Activated T-helper 1 cell treated with anti-CD3 and anti-CD28 coated beads, Interleukin-12 subunit alpha, Interleukin-12 subunit beta, Interleukin-2, Interleukin-4 antibody, amounts not matched to agents 30 ng/mL and 10 ng/mL and 1 ng/mL, durations not matched to agents 14 hours and 24 hours and 36 hours (primary cell): ENCODE measurements at places on chromosomes 6 and 20. TPM values are rescaled to one million over a fixed set of nuclear protein-coding genes. Genes with fewer than 3 reads are reported as not detected.

PTK7 gene
- 3.3 and 3.7 TPM in 2 replicates for total RNA-seq

OR2H1 gene
- not detected in 2 replicates for total RNA-seq

DNA sequence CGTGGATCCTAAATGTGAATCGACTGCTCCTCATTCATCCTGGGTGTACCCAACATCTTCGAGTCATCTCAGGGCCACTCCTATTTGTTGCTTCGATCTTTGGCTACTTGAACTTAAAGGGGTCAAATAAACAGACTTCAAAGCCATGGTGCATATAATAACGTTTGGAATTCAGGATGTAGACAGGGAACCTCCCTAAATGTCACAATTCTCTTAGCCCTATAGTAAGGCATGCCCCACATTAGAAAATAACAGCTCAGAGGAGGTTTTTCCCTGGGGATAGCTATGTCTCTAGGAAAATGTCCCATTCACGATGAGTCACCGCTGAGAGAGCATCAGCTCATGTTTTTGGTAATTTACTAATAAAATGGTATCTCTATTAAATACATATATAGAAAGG, 54.8 kb upstream of the BMP6 start:
- H3K27me3 ChIP-seq: peaks cover 2% of the 10 kb centered on the region
- H3K36me3 ChIP-seq: no peaks in the 10 kb centered on the region
- no peak for DNase-seq
- no peaks in the 10 kb centered on the region for H3K4me1 ChIP-seq

GRCh38 chr20:51650685-51651134, 108.2 kb upstream of the NFATC2 start:
- H3K27ac ChIP-seq: no peak overlapping the region
- no peak for DNase-seq
- H3K4me3 ChIP-seq: no peak overlapping the region
- no peaks in the 10 kb centered on the region for H3K4me1 ChIP-seq
- peaks cover 11% of the 10 kb centered on the region for H3K27me3 ChIP-seq
- no peaks in the 10 kb centered on the region for H3K36me3 ChIP-seq

DNA sequence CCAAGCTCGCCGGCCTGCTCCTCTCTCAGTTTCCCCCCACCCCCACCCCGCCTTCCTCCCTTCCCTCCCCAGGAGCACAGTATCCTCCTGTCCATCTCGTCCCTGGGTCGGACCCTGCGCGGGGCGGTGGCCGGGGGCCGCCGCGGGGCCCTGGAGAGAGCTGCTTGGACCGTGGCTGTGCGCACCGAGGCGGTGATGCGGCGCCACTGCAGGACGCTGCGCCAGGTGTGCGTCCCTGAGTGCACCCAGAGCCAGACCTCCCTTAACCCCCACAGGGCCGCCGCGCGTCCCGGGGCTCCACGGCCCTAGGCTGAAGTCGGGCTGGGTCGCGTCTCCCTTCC, 2.2 kb downstream of the C20orf204 start:
- H3K4me3 ChIP-seq: peak overlapping the region; percentile 81
- DNase-seq: no peak
- H3K27me3 ChIP-seq: peaks cover 3% of the 10 kb centered on the region
- H3K27ac ChIP-seq: no peak overlapping the region
- H3K4me1 ChIP-seq: peaks cover 52% of the 10 kb centered on the region

- H3K27me3 ChIP-seq: peaks cover 18% of the 10 kb centered on the region
- H3K36me3 ChIP-seq: no peaks in the 10 kb centered on the region
These were observed 13.3 kb upstream of the IL20RA start for GRCh38 chr6:137058037-137058436.

- no peaks in the 10 kb centered on the region for H3K27me3 ChIP-seq
- no peaks in the 10 kb centered on the region for H3K36me3 ChIP-seq
- no peaks in the 10 kb centered on the region for H3K4me1 ChIP-seq
- no peak for DNase-seq
- no peak overlapping the region for H3K4me3 ChIP-seq
These were observed 23.0 kb upstream of the ECHDC1 start for GRCh38 chr6:127366282-127367022.

KCNK5 gene
- total RNA-seq: 36.7 and 38.7 TPM in 2 replicates

- H3K27ac ChIP-seq: peak overlapping the region; percentile 74
- H3K4me3 ChIP-seq: peak overlapping the region; percentile 85
- DNase-seq: no peak
- peaks cover 19% of the 10 kb centered on the region for H3K36me3 ChIP-seq
- no peaks in the 10 kb centered on the region for H3K27me3 ChIP-seq
These were observed 739 bp downstream of the CTSZ start for GRCh38 chr20:59006167-59006863.

MED23 gene
- total RNA-seq: 34.0 and 36.3 TPM in 2 replicates

DNA sequence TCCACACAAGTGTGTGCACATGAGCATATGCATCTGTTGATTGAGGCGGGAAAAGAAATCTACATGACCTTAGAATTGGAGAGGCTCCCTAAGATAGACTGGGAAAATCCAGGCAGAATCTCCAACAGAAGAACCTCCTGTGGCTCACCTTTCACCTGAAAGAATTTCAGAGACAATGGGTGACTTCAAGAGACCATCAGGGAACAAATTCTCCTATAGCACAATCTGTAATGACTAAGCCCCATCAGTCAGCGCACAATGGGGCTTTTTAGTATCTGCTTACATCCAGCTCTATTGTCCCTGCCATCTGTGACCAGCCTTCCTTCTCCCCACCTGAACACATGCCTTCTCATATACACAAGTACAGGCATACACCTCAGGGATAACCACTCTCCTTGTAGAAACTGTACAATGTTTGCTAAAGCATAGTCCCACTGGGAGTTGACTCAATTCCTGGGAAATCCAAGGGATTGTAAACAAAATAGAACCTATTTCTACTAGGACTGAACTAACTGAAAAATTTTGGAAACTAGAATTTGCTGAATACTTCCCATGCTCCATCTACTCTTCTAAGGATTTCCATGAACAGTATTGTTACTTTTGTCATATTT, 150.8 kb upstream of the STXBP5 start:
- no peak overlapping the region for H3K27ac ChIP-seq
- no peak for DNase-seq
- no peaks in the 10 kb centered on the region for H3K36me3 ChIP-seq
- H3K4me3 ChIP-seq: no peak overlapping the region
- peaks cover 12% of the 10 kb centered on the region for H3K4me1 ChIP-seq
- H3K27me3 ChIP-seq: peaks cover 4% of the 10 kb centered on the region

- H3K4me1 ChIP-seq: peaks cover 11% of the 10 kb centered on the region
- H3K4me3 ChIP-seq: no peak overlapping the region
- H3K27me3 ChIP-seq: peaks cover 3% of the 10 kb centered on the region
- H3K36me3 ChIP-seq: no peaks in the 10 kb centered on the region
These were observed 447.8 kb upstream of the JARID2 start for GRCh38 chr6:14797875-14798593.

DNA sequence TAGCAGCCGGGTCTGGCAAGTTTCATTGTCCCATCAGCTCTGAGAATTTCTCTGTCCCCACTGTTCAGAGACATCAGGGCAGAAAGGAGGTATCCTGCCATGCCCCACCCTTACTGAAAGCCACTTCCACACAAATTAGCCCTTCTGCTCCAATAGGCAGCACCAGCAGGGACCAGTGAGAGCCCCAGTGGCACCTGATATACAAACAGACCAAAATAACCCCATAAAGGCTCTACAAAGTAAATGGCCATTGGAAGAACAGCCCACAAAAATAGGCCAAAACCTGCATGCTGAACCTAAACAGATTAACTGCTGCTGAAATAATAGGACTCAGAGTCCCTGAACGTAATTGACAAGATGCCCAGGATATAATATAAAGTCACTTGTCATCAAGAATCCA, 199.9 kb downstream of the TMEM200A start:
- no peak overlapping the region for H3K4me3 ChIP-seq
- H3K36me3 ChIP-seq: peaks cover 16% of the 10 kb centered on the region
- H3K27ac ChIP-seq: no peak overlapping the region
- H3K27me3 ChIP-seq: no peaks in the 10 kb centered on the region
- peaks cover 17% of the 10 kb centered on the region for H3K4me1 ChIP-seq
- no peak for DNase-seq

MOG gene
- total RNA-seq: not detected in 2 replicates

CFAP206 gene
- 0.20 TPM in 1 of 2 replicates, not detected in the other for total RNA-seq

MRPL2 gene
- total RNA-seq: 89.6 and 97.4 TPM in 2 replicates

POPDC3 gene
- total RNA-seq: not detected in 2 replicates

DDX39B gene
- total RNA-seq: 628 and 637 TPM in 2 replicates

ADGRG6 gene
- not detected in 2 replicates for total RNA-seq

DNA sequence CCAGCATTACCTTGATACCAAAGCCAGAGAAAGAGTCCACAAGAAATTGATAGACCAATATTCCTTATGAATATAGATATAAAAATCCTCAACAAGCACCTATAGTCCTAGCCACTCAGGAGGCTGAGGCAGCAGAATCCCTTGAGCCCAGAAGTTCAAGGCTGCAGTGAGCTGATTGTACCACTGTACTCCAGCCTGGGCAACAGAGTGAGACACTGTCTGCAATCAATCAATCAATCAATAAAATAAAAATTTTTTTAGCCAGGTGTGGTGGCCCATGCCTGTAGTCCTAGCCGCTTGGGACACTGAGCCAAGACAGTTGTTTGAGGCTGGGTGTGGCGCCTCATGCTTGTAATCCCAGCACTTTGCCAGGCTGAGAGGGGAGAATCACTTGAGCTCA, 18.9 kb upstream of the SMIM29 start:
- no peaks in the 10 kb centered on the region for H3K4me1 ChIP-seq
- H3K36me3 ChIP-seq: no peaks in the 10 kb centered on the region
- no peak overlapping the region for H3K4me3 ChIP-seq
- no peak overlapping the region for H3K27ac ChIP-seq

DNA sequence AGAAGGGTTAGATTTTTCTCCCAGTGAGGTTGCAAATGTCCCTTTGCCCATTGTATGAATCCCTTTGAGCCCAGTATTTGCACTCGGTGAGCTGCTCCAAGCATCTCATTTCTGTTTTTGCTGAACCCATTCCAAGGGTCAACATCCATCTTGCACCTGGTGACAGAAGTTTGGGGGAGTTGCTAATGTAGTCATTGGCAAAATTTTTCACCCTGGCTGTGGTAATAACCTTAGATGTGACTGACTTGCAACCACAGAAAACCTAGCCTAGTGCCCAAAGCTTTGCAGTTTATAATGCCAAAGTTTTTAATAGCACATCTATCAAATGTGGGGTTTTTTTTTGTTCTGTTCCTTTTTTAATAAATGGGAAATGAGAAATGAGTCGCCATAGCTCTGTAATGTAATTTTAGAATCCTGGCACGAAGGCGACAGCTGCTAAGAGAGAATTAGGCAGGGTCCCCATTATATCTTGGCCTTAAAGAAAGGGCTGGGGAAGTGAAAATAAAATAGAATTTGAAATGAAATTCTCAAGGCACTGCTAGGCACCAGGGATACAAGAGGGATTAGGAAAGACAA, 682.8 kb downstream of the KIF16B start:
- H3K27me3 ChIP-seq: no peaks in the 10 kb centered on the region
- H3K4me1 ChIP-seq: no peaks in the 10 kb centered on the region
- H3K36me3 ChIP-seq: no peaks in the 10 kb centered on the region

SIRPD gene
- not detected in 2 replicates for total RNA-seq

FAM162B gene
- total RNA-seq: not detected in 2 replicates

TCP11 gene
- not detected in 2 replicates for total RNA-seq

GRCh38 chr6:46014511-46015118, 1.0 kb downstream of the CLIC5 start:
- no peak for DNase-seq
- H3K36me3 ChIP-seq: peaks cover 7% of the 10 kb centered on the region
- H3K4me1 ChIP-seq: peaks cover 60% of the 10 kb centered on the region
- H3K4me3 ChIP-seq: peak overlapping the region; percentile 88

RBM24 gene
- not detected in 2 replicates for total RNA-seq

GRCh38 chr20:5531318-5532081, 214.7 kb upstream of the PROKR2 start:
- peaks cover 3% of the 10 kb centered on the region for H3K27me3 ChIP-seq
- H3K4me1 ChIP-seq: peaks cover 32% of the 10 kb centered on the region
- DNase-seq: no peak
- H3K36me3 ChIP-seq: no peaks in the 10 kb centered on the region
- H3K27ac ChIP-seq: peak overlapping the region; percentile 7

DNA sequence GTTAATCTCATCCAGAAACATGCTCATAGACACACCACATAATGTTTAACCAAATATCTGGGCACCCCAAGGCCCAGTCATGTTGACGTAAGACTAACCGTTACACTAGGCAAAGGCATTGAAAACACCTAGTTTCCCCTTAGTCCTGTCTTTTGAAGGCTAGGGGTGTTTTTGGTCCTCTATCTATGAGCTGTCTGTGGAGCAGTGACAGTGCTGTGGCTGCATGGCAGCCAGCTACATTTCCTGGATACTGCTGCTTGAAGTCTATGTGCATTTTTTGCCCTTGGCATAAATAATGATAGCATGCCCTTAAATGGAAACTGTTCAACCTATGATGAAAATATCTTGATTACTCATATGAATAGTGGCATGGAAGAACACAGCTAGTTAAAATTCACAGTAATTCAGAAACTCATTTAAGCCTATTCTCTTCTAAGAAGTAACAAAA, 18.6 kb downstream of the FARS2 start:
- H3K27ac ChIP-seq: peak overlapping the region; percentile 84
- H3K4me1 ChIP-seq: peaks cover 49% of the 10 kb centered on the region
- H3K4me3 ChIP-seq: peak overlapping the region; percentile 13
